Ureter (tissue), 1 donor: ENCODE measurements at places on chromosomes 7 and 10. TPM values are rescaled to one million over a fixed set of nuclear protein-coding genes. Genes with fewer than 3 reads are reported as not detected.

DNA sequence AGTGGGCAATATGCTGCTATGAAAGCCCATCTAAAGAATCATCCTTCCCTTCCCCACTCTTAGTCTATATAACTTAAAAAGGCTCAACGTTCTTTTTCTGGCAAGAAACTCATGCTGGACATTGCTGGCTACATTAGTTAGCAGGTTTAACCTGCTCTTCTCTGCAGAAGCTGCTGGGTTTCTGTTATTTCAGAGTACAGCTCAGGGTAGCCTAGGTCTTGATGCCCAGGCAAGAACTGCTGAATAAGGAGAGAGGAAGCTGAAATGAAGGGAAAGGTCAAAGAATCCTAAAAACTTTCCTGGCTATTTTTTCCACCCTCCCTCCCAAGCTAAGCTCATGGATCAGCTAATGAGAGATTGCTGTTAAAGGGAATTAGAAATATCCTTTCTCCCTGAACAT, 79.4 kb downstream of the ANKIB1 start:
- no peak for DNase-seq

DNA sequence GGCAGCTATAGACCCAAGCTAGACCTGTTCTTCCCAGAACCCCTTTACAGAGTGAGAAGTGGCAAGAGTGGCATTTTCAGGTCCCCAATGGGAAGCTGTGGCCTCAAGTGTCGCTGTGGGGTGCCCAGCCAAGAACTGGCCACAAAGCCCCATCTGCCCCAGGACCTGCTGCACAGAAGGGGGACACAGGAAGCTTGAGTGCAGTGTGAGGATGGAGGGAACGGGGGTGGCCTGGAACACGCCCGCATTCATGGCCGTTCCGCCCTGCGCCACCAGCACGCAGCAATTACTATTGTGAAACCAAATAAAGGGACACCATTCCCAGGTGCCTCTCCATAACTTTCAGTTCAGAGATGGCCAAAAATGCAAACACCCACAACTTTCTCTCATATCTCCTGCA, 237.6 kb upstream of the TCERG1L start:
- no peak for DNase-seq

- DNase-seq = peak; percentile 35
Observed at GRCh38 chr10:49184642-49185111, 3.5 kb downstream of the TMEM273 start.

- no peak for DNase-seq
Observed at GRCh38 chr7:157827045-157827862, 490.4 kb downstream of the DNAJB6 start.

- DNase-seq = no peak
Observed at GRCh38 chr10:90308223-90308622, 549.6 kb downstream of the HTR7 start.

DNA sequence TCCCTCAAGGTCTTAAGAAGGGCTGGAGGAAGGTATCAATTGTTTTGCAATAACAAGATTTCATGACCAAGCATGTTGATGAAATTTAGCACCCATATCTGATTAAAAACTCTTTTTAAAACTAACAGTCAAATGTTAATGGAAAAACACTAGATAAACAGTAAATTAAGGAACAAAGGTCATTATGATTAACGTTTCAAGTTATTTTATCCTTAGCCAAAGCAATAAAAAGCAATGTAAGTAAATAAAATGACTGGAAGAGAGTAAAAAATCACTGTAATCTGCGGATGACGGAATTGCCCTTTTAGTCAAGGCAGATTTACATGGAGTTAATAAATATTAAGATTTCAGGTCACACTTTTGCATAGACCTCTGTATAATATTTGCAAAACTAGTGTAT, 179.5 kb upstream of the KLF6 start:
- DNase-seq = no peak

- no peak for DNase-seq
Observed at GRCh38 chr10:132728741-132729140, 57.2 kb downstream of the NKX6-2 start.

GRCh38 chr10:52232561-52233350, 81.3 kb upstream of the DKK1 start:
- no peak for DNase-seq

GRCh38 chr7:80719261-80719660, 80.8 kb downstream of the CD36 start:
- DNase-seq = no peak

- no peak for DNase-seq
Observed at GRCh38 chr10:62585211-62585775, 211.1 kb downstream of the ZNF365 start.

GRCh38 chr7:19552576-19552975, 156.3 kb downstream of the POLR1F start:
- no peak for DNase-seq

DNA sequence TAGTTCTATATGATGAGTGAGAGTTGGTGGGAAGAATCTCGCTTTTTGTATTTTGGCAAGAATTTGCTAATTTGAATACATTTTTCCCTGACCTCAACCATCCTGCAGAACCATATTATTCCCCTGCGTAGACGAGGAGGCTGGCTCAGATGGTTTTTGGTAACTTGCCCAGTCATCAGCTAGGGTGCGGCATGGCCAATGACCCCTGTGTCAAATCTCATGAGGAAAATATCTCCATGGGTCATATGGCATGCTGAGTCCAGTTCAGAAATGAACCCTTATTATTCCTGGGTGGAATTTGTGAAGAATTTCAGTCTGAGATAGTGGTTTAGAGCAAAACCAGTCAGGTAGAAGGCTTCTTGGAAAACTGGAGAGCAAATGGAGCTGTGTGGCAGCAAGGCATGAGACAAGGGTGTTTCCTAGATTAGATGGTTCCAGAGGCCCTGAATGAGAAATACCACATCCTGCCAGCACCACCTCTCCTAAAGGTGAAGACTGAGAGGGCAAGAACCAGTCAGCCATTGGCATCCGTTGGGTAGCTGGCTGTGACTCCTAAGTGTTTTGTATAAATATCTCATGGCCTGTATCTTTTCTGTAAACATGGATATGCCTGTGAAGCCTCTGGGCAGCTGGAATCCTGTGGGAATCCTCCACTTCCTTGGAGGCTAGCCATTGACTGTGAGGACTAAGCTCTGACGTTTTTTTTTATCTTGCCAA, 5.8 kb upstream of the UPP1 start:
- DNase-seq = no peak

DNA sequence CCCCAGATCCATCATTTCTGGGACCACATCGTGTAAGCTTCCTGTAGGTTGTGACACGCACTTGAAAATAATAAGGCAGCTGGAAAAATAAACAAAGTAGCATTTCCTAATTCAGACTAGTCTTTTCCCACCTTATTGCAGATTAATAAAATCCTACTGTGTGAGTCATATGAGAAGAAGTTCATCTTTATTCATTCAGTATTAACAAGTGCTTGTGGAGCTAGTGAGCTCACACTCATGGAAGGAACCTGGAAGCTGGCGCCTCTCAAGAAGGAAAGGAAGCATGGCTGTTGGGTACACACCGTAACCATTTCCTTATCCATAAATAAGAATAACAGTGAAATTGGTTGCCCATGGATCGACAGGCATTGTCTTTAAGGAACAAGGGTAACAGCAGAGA, 152.6 kb upstream of the PFKP start:
- DNase-seq = no peak

Gene ZNRF2
- total RNA-seq = 23.6 TPM

Gene MYH16
- total RNA-seq = not detected

Gene LRRC18
- not detected for total RNA-seq

Gene VENTX
- 0.81 TPM for total RNA-seq

Gene CTTNBP2
- 16.6 TPM for total RNA-seq

Gene LIPJ
- total RNA-seq = 0.39 TPM
